T-helper 17 cell (primary cell): ENCODE measurements at places on chromosomes 6 and 20.

DNA sequence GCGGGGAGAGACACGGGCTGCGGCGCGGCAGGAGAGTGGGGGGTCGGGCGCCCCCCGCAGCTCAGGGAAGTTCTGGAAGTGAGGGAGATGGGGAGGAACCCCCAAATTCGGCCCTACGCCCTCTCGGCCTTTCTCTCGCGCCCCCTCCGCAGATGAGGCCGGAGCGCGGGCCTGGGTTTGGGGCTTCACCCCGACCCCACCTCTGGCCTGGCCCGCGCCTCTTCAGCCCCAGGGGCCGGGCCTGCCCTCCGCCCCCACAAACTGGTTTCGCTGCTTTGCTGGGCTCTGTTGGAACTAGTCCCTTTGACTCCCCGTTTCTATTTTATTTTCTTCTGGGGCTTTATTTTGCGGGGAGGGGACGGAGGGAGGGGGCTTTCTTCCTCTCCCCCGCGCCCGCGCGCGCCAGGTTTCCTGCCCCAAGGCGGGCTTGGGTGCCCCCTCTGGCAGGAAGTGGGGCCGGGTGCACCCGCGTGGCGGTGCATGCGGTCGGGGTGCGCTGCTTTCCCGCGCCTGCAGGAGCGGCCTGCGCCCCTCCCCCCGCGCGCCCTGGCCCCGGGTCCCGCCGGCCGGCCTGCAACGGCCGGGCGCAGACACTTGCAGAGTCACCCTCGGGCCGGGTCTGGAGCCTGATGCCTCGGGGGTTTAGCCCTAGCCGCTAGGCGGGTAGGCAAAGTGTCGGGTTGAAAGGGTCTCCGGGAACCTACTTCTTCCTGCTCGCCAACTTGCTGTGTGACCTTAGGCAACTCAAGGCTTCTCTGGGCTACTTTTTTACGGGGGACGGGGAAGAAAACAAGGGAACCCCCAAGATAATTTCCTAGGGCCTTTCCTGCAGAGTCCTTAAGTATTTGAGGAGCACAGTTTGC, 1.3 kb downstream of the HMGA1 start:
- peak; percentile 67 for DNase-seq

DNA sequence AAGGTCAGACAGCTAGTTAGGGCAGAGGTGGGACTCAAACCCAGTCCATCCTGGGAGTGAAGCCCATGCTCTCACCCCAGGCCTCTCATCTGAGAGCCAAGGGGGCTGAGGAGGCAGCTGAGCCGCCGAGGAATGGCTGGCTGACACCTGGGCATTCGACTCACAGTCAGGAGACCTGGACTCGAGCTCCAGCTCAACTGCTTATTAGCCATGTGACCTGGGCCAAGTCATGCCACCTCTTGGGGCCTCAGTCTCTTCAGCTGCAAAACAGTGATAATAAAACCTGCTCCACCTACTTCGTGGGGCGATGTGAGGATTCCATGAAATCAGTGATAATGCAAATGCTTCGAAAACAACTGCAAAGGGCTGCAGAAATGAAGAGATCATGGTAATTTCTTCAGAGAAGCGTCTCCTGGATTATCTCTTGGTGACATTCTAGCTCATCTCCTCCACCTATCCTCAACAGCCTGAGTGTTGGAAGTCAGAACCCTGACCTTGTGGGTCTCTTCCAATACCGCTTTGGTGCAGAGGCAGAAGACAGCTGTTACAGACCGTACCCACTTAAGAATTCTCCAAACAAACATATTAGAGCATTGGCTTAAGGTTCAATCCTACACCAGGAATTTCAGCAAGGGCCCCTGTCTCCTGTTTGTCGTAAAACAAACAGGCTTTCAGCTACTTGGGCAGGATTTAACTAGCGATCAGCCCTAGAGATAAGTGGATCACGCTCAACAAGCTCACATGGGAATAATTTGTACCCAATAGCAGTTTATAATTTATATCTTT, 60.0 kb upstream of the PIM1 start:
- DNase-seq = no peak

- no peak for DNase-seq
Measured at GRCh38 chr6:157328108-157328692, 4.9 kb upstream of the TMEM242 start.

DNA sequence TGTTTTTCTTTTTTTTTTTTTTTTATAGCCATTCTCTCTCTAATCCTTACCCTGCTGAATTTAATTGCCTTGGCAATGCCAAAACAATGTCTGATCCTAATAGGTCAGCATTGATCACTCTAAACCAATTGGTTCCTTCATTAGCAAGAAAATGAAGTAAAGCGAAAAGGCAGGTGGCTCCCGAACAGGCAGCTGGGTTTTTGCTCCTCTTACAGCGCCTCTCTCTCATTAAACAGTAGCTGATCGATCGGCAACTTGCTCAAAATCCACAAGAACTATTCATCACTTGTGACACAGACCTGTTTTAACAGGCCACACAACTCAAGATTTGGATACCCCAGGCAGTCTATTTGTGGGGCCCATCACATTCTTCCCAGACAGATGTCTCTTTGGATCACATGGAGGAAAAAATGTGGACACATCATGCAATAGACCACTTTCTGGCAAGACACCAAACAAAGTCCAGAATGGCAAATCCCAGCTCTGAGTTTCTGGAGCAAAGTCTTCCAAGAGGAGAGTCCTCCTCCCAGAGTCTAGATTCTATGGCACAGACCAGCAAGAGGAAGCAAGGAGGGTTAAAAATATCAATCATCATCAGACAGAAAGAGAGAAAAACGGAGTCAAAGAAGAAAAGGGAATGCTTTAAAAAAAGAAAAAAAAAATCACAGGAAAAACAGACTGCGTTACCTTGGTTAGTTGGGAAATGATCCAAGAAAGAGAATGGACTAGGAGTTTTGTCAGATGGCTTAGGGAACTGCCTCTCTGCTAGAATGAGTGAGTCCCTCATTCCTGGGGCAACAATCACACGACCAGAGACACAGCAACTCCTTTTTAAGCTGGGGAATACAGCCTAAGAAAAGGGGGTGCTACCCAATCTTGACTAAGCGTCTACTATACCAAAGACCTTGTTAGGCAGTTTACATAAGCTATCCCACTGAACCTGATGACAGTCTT, 247.8 kb downstream of the BTBD9 start:
- no peak for DNase-seq

DNA sequence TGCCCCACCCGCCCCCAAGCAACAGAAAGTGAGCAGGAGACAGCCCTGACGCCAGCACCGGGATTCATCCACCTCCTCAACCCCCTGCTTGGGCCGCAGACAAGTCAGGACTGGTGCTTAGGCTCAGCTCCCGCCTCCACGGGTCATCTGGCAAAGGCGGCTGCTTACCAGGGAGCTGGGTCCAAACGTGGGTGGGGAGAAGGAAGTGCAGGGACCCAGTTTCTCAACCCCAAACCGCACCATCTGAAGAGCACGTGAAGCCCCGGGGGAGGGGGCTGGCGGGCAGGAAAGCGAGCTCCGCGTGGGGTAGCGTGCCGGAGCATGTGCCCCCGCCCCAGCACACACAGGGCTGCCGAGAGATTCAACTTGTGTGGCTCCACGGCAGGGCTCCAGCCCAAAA, 87.2 kb downstream of the BMP7 start:
- no peak for DNase-seq

DNA sequence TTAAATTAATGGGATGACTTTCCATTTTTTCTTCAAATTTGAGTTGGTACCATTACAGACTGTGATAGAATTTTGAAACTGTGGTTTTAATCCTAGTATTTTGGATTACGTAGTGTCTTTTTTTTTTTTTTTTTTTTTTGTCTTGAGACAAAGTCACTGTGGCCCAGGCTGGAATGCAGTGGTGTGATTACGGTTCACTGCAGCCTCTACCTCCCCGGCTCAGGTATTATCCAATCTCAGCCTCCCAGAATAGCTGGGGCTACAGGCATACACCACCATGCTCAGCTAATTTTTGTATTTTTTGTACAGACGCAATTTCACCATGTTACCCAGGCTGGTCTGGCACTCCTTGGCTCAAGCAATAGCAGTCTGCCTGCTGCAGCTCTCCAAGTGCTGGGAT, 87.1 kb downstream of the SOX4 start:
- no peak for DNase-seq

GRCh38 chr6:154012852-154013251, 26.2 kb upstream of the OPRM1 start:
- DNase-seq = no peak

DNA sequence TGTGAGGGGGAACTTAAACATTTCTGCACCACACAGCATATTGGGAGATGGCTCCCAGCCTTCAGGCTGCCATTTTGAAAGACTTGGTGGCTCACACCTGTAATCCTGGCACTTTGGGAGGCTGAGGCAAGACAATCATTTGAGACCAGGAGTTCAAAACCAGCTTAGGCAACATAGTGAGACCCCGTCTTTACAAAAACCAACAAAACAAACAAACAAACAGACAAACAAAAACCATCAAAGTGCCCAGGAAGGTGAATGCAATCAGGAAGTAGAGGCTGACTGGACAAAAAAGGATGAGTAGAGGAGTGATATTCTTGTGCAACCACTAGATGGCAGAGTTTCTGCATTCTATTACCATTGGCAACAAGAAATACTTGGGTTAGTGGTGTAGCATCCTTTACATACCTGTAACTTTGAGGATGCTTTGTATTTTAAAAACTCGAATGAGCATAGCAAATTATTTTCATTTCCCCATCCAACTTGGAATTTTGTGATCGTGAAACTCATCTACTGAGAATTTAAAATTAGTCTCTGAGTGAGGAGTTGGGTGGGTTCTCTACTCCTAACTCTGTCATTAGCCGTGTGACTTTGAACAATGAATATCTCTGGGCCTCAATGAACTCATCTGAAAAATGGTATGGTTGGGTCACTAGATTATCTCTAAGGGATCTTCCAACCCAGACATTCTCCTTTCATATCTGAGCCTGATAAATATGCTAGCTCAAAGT, 84.4 kb downstream of the CRYBG1 start:
- no peak for DNase-seq

- DNase-seq = no peak
Measured at GRCh38 chr20:884983-885952, 30.9 kb downstream of the ANGPT4 start.

DNA sequence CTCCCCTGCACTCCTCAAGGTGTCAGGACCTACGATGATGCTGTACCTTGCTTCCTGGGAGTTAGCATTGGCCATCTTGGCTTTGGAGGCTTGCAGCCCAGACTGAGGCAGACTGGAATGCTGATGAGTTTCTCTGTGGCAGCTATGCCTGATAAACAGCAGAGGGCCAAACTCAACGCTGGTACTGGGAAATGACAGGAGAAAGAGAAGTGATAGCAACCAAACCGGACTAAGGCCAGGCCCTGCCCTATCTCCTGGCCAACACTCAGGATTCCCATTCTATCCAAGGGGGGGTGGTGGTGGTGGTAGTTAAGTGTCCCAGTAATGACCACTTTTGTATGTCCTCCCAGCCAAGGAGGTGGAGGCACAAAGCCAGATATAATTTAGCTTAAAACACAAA, 90.0 kb upstream of the DTNBP1 start:
- DNase-seq = no peak

- no peak for DNase-seq
Measured at GRCh38 chr6:142617158-142617557, 315.4 kb downstream of the ADGRG6 start.

GRCh38 chr6:105896052-105896820, 189.9 kb upstream of the PRDM1 start:
- DNase-seq = no peak

GRCh38 chr20:34549291-34549928, 9.1 kb upstream of the MAP1LC3A start:
- no peak for DNase-seq

GRCh38 chr6:43107344-43108062, 31.4 kb downstream of the PTK7 start:
- DNase-seq = no peak

DNA sequence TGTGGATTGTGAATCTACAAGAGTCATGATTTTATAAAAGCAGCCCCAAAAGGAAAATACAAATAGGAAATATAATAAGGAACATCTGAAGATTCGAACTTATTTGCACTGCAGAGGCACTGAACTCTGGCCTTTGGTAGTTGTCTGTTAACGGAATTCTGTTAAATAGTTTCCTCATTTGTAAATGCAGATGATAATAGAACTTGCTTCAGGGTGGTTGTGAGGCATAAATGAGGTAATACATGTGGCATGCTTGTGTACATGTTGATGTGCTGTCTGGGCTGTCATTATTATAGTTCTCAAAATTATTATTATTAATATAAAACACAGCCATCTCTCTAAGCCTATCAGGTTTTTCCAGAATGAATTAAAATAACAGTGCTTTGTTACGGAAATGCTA, 302.0 kb downstream of the NRN1 start:
- DNase-seq = no peak

GRCh38 chr6:57116776-57117175, 26.8 kb downstream of the ZNF451 start:
- DNase-seq = no peak

GRCh38 chr20:46243707-46244628, 64.3 kb downstream of the CDH22 start:
- no peak for DNase-seq

DNA sequence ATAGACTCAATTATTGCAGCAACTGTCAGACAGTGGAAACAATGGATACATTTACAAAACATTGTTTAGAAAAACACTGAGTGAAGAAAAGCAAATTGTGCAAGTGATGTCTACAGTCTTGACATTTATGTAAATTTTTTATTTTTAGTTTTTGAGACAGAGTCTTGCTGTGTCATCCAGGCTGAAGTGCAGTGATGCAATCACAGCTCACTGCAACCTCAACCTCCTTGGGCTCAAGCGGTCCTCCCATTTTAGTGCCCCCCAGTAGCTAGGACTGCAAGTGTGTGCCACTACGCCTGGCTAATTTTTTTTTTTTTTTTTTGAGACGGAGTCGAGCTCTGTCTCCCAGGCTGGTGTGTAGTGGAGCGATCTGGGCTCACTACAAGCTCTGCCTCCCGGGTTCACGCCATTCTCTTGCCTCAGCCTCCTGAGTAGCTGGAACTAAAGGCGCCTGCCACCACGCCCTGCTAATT, 9.7 kb downstream of the CNBD2 start:
- DNase-seq = no peak

DNA sequence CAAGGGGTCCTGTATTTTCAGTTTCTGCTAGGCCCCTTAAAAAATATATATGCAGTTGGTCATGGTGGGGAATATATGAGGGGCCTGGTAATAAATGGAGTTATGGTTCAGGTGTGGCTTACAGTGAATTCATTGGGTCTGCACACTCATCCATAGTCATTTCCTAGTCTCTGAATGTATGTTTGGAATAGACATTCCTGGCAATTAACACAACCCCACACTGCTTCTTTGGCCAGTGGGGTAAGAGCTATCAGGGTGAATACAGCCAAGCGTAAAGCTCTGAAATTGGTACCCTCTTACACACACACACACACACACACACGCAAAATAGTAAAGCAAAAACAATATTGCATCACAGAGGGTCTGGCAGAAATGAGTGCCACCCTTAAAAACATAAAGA, 56.5 kb downstream of the QRSL1 start:
- no peak for DNase-seq

- no peak for DNase-seq
Measured at GRCh38 chr6:124294574-124295200, 491.0 kb downstream of the NKAIN2 start.
